ENCODE measurements at places on chromosomes 3 and 15. TPM values are rescaled to one million over a fixed set of nuclear protein-coding genes. Genes with fewer than 3 reads are reported as not detected.

IMP3 gene
- 125 TPM for total RNA-seq

EFCAB12 gene
- total RNA-seq: 1.0 TPM

GHSR gene
- not detected for total RNA-seq

CHRM5 gene
- total RNA-seq: 0.06 TPM

PTPRG gene
- total RNA-seq: 2.5 TPM

TUSC7 gene
- not detected for total RNA-seq

CHRD gene
- total RNA-seq: 0.11 TPM

NOX5 gene
- total RNA-seq: 0.24 TPM

LMOD3 gene
- not detected for total RNA-seq

CSPG4 gene
- 0.13 TPM for total RNA-seq

TRPM1 gene
- total RNA-seq: not detected

ABI3BP gene
- 1.6 TPM for total RNA-seq

LMAN1L gene
- total RNA-seq: not detected

ARHGEF26 gene
- 11.9 TPM for total RNA-seq

RAB8B gene
- 11.6 TPM for total RNA-seq

POLQ gene
- 5.8 TPM for total RNA-seq

CHST13 gene
- total RNA-seq: 0.82 TPM

SERPINI2 gene
- not detected for total RNA-seq

MME gene
- total RNA-seq: 0.12 TPM

HIGD2B gene
- total RNA-seq: not detected

EAF2 gene
- 1.7 TPM for total RNA-seq

CADM2 gene
- total RNA-seq: 0.05 TPM

TRIM59 gene
- 8.4 TPM for total RNA-seq

SLC27A2 gene
- 33.5 TPM for total RNA-seq

BTD gene
- total RNA-seq: 16.6 TPM

STRC gene
- total RNA-seq: 0.07 TPM

GP9 gene
- not detected for total RNA-seq

ARGFX gene
- not detected for total RNA-seq

CCDC39 gene
- not detected for total RNA-seq

TICRR gene
- total RNA-seq: 10.5 TPM

RTP3 gene
- not detected for total RNA-seq

ANKRD34C gene
- not detected for total RNA-seq

DHFR2 gene
- 3.2 TPM for total RNA-seq

CPNE9 gene
- total RNA-seq: 0.29 TPM
